H9 (cell line): ENCODE measurements at places on chromosomes 2 and 18. TPM values are rescaled to one million over a fixed set of nuclear protein-coding genes. Genes with fewer than 3 reads are reported as not detected.

IL36B gene
- total RNA-seq: not detected in 2 replicates

- no peaks in the 10 kb centered on the region for H3K27me3 ChIP-seq
- no peaks in the 10 kb centered on the region for H3K36me3 ChIP-seq
- no peak overlapping the region for H3K27ac ChIP-seq
- no peak for DNase-seq
- no peak overlapping the region for H3K4me3 ChIP-seq
- no peaks in the 10 kb centered on the region for H3K4me1 ChIP-seq
Observed at GRCh38 chr2:53173091-53173490, 594.5 kb upstream of the CHAC2 start.

DNA sequence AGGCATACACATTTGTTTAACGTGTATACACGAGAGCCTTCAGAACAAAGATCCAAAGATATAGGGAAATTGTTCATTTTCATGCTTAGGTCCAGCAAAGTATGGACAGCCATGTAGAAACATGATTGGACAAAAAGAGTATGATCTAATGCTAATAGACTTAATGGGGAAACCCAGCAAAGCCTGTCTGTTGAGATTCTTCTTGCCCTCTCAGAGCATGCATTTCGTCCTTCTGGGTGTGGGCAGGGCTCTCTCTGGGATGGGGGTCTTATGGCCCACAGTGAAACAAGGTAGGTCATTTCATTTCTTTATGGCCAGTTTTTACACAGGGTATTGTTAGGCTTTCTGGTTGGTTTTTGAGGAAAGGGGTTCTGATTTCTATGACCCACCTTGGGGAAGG, 124.4 kb downstream of the COMMD1 start:
- H3K4me3 ChIP-seq: no peak overlapping the region
- no peaks in the 10 kb centered on the region for H3K27me3 ChIP-seq
- no peaks in the 10 kb centered on the region for H3K4me1 ChIP-seq
- H3K36me3 ChIP-seq: no peaks in the 10 kb centered on the region; the same call in 2 of the 3 replicates
- DNase-seq: no peak

NPPC gene
- 1.1 and 1.2 TPM in 2 replicates for total RNA-seq

- no peak overlapping the region for H3K4me3 ChIP-seq
- peaks cover 10% of the 10 kb centered on the region for H3K4me1 ChIP-seq
- H3K36me3 ChIP-seq: no peaks in the 10 kb centered on the region
- no peaks in the 10 kb centered on the region for H3K27me3 ChIP-seq
- no peak for DNase-seq
Observed at GRCh38 chr18:58268849-58269248, 224.8 kb downstream of the NEDD4L start.

DNA sequence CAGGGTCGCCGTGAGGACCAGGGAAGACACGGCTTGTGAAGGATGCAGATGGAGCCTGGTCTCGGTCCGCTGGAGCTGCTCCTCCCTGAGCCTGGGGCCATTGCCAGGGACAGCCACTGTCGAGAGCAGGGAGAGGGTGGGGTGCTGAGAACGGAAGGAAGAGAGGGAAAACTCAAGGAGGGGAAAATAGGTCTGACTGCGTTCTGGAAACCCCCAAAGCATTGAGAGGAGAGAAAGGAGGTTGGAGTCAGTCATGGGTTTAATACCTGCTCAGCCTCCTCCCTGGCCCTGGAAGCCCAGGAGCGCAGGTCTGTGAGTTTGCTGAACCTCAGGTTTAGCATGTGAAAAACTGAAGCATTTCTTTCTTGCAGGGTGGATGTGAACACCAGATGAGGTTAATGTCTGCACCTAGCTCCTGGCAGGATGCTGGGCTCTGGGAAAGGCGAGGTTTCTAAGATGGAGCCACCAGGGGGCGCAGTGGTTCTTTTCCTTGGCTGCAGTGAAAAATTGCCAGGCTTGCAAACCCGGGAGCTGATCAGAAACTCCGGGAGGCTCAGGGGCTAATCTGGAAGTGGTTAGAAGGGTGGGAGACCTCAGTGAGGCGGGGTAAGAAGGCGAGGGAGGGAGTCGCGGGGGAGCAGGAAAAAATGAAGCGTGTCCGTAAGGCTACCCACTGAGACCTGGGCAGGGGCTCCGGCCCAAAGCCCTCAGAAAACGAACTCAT, 33.6 kb upstream of the RNF149 start:
- H3K27me3 ChIP-seq: no peaks in the 10 kb centered on the region
- peaks cover 8% of the 10 kb centered on the region for H3K36me3 ChIP-seq
- peaks cover 6% of the 10 kb centered on the region; the same call in 1 of the 2 replicates for H3K4me1 ChIP-seq
- no peak overlapping the region for H3K27ac ChIP-seq
- peak; percentile 87 for DNase-seq

DNA sequence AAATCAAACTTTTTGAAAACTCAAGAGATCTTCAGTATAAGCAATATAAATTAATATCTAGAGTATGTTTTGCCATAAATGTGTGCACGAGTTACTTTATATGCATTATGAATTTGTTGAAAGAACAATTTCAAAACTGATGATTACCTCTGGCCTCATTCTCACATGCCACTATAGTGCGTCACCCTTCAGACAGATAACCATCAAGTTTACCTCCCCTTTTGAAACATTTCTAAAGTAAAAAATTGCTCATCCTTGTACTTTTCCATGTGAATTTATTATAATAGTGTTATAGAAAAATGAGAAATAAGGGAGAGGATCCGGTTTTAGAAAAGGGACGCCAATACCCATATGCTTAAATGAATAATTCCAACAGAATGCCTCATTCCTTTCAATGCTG, 38.3 kb downstream of the ZEB2 start:
- DNase-seq: no peak
- no peak overlapping the region for H3K27ac ChIP-seq
- H3K36me3 ChIP-seq: no peaks in the 10 kb centered on the region
- H3K27me3 ChIP-seq: no peaks in the 10 kb centered on the region

SATB2 gene
- 23.0 and 23.8 TPM in 2 replicates for total RNA-seq

DNA sequence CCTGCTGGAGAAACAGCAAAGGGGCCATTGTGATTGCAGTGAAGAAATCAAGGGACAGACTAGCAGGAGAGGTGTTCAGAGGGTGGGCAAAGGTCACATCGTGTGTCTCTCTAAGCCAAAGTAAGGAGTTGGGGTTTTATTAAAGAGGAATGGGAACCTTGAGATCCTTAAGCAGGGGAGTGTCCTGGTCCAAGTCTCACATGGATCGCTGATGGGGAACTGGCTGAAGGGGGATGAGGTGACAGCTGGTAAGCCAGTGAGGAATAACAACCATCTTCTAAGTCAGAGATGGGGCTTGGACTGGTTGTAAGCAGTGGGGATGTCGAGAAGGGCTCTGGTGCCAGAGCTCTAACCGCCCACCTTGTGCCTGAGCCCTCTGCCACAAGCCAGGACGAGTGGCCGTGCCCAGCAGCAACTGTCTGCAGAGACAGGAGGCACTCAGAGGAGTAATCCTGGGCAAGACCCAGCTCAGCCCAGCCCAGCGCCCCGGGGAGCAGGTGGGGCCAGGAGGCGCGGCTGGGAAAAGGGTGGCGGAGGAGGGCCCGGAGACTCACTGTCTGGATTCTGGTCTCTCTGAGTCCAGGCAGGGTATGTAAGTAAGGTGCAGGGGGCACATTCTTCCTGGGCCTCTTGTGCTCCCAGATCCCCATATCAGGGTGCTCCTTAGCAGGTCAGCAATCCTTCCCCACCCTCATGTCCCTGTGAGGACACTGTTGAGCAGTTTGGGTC, 13.7 kb downstream of the WNT10A start:
- peaks cover 92% of the 10 kb centered on the region for H3K27me3 ChIP-seq
- H3K36me3 ChIP-seq: no peaks in the 10 kb centered on the region
- DNase-seq: no peak
- peaks cover 3% of the 10 kb centered on the region; the same call in 1 of the 2 replicates for H3K4me1 ChIP-seq
- H3K4me3 ChIP-seq: 0 out of 3 replicates have a peak overlapping the region, but pooled peaks have one; percentile 9

DNA sequence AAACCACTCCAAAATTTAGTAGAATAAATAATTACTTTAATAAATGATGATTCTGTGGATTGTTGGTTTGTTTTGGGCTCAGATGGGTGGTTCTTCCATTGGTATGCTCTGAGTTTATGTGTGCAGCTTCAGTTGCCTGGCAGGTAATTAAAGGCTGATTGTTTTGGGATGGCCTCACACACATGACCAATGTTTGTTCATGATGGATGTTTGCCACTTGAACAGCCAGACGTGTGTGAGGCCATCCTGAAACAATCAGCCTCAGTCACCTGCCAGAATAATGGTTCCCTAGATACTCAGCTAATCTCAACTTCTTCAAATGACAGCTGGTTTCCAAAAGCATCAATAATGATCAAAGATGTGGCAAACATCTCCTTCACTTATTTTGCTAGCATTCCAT, 352.5 kb upstream of the GULP1 start:
- no peaks in the 10 kb centered on the region for H3K36me3 ChIP-seq
- no peak overlapping the region for H3K4me3 ChIP-seq
- no peak for DNase-seq
- H3K27ac ChIP-seq: no peak overlapping the region
- no peaks in the 10 kb centered on the region for H3K4me1 ChIP-seq
- H3K27me3 ChIP-seq: no peaks in the 10 kb centered on the region

- H3K27me3 ChIP-seq: no peaks in the 10 kb centered on the region
- peaks cover 38% of the 10 kb centered on the region for H3K36me3 ChIP-seq
- H3K4me1 ChIP-seq: no peaks in the 10 kb centered on the region
Observed at GRCh38 chr2:41495050-41495449, 552.8 kb upstream of the PKDCC start.

GRCh38 chr2:102764083-102764482, 2.3 kb downstream of the TMEM182 start:
- no peaks in the 10 kb centered on the region for H3K4me1 ChIP-seq
- H3K27ac ChIP-seq: no peak overlapping the region
- no peak for DNase-seq
- H3K36me3 ChIP-seq: peaks cover 10% of the 10 kb centered on the region; the same call in 1 of the 2 replicates
- no peaks in the 10 kb centered on the region for H3K27me3 ChIP-seq
- H3K4me3 ChIP-seq: no peak overlapping the region

DNA sequence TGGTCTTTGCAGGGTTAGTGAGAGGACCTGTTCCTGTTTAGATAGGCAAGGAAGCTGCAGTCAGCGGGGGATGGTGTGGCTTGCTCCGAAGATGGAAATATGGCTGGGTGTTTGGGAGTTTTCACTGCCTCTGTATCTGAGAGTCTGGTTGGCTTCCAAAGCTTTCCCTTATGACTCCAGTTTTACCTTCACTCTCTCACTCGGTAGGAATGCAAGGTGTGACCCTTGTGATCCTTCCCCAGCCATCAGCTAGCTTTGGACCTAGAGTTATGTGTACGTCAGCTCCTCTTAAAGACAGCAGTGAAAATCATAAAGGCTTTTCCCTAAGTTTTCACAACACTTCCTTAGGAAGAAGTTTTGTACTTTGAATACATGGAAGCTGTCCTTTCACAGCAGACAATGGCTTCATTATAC, 35.5 kb upstream of the TMEM87B start:
- H3K27me3 ChIP-seq: no peaks in the 10 kb centered on the region
- H3K36me3 ChIP-seq: peaks cover 3% of the 10 kb centered on the region; the same call in 2 of the 3 replicates
- no peak overlapping the region for H3K27ac ChIP-seq
- H3K4me1 ChIP-seq: peaks cover 5% of the 10 kb centered on the region; the same call in 1 of the 2 replicates
- DNase-seq: no peak
- H3K4me3 ChIP-seq: no peak overlapping the region

LIPG gene
- total RNA-seq: 4.4 and 6.1 TPM in 2 replicates

- DNase-seq: no peak
- H3K36me3 ChIP-seq: peaks cover 14% of the 10 kb centered on the region
- no peaks in the 10 kb centered on the region for H3K27me3 ChIP-seq
- H3K4me3 ChIP-seq: no peak overlapping the region
- H3K27ac ChIP-seq: no peak overlapping the region
- H3K4me1 ChIP-seq: no peaks in the 10 kb centered on the region; the same call in 1 of the 2 replicates
Observed at GRCh38 chr18:7748251-7749007, 181.3 kb downstream of the PTPRM start.

- H3K36me3 ChIP-seq: no peaks in the 10 kb centered on the region
- no peak overlapping the region for H3K4me3 ChIP-seq
- no peak for DNase-seq
Observed at GRCh38 chr2:179768765-179769164, 92.6 kb downstream of the ZNF385B start.

CDH19 gene
- not detected in 2 replicates for total RNA-seq

GRCh38 chr2:22582107-22582506, 802.9 kb upstream of the KLHL29 start:
- no peak overlapping the region for H3K4me3 ChIP-seq
- H3K27me3 ChIP-seq: no peaks in the 10 kb centered on the region
- H3K4me1 ChIP-seq: no peaks in the 10 kb centered on the region

DNA sequence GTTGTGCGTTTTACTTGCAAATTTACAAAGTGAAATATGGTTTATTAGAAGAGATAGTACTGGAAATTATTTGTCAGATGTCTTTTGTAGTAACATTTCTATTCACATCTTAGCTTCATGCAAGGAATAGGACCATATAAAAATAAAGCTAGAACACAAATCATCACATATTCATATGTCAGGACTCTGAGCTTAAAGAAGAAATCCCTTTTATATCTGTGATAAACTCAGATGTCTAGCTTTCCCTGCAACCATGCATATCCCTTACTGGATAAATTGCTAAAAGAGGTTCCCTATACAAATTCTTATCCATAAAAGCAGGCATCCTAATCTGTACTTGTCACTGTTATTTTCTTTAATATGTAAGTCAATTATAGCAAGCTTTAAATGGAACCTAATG, 178.5 kb downstream of the NRXN1 start:
- H3K27ac ChIP-seq: no peak overlapping the region
- no peaks in the 10 kb centered on the region for H3K27me3 ChIP-seq
- no peak overlapping the region for H3K4me3 ChIP-seq

DNA sequence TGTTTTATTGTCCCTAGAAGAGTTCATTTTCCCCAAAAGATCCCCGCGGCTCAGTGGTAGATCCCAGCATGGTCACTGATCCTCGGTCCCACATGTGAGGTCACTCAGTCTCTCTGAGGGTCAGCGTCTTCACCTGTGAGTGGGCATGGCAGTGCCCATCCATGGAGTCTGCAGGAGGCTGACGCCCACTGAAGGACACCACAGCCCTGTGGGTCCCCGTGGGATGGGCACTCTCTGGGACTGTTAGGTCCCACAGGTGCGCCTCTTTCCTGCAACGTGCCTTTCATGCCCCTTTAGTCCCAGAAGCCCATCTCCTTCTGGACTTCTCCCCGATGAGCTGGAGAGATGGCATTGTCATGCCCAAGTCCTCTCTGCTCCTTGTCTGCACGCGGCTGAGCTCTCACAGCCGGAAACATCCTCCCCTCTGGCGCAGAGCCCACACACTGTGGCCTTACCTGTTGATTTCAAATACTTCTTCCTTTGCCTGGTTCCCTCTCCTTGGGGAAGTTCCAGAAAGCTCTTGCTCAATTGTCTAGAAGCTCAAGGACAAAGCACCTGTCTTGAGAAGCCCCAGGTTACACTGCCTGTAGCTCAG, 75.9 kb downstream of the PTGR3 start:
- peaks cover 1% of the 10 kb centered on the region; the same call in 1 of the 3 replicates for H3K36me3 ChIP-seq
- no peak for DNase-seq
- no peaks in the 10 kb centered on the region; the same call in 1 of the 2 replicates for H3K27me3 ChIP-seq
- H3K27ac ChIP-seq: no peak overlapping the region
- H3K4me3 ChIP-seq: no peak overlapping the region

GRCh38 chr18:48051945-48052840, 121.7 kb upstream of the SMAD2 start:
- no peak overlapping the region for H3K4me3 ChIP-seq
- H3K4me1 ChIP-seq: no peaks in the 10 kb centered on the region; the same call in 1 of the 2 replicates
- no peaks in the 10 kb centered on the region for H3K27me3 ChIP-seq
- no peak for DNase-seq
- H3K27ac ChIP-seq: no peak overlapping the region

MC2R gene
- not detected in 2 replicates for total RNA-seq

MYO7B gene
- total RNA-seq: not detected in 2 replicates
